CD8-positive, alpha-beta memory T cell (primary cell): ENCODE measurements at places on chromosomes 4 and X.

DNA sequence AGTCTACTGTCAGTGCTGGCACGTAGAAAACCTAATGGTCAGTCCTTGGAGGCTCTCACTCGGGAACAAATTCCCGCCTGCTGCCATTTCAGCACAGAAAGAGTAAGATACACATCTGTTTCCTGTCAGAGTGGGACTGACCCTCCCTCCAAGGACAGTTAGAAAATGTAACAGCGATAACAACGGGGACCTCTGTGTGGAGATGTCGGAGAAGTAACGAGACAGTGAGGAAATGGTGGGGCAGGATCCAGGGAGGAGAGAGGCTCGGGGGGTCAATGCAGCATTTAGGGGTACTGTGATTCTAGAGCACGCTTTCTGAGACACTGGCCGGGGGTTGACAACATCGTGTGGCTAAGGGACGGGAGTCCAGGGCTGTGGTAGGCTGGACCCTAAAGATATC is 36.0 kb upstream of the SORCS2 start:
- no peak for DNase-seq
- H3K4me3 ChIP-seq: no peak overlapping the region
- no peaks in the 10 kb centered on the region for H3K4me1 ChIP-seq
- no peaks in the 10 kb centered on the region for H3K27me3 ChIP-seq
- H3K36me3 ChIP-seq: no peaks in the 10 kb centered on the region

DNA sequence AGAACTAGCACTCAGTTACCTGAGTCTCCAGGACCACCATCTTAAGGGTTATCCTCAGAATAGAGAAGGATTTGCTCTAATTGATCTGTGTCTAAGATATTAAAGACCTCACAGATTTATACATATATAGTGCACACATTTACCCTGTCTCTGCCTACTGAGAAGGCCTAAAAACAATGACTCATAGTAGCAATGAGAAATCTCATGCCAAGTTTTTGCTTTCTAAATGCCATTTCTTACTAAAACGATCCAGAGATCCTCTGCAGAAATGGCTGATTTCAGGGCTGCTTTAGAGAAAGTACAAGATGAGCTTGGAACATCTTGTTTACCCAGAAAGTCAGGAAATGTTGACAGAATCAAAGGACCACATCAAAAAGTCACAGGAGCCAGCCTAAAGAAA is 79.1 kb upstream of the INPP4B start:
- no peak for DNase-seq
- no peaks in the 10 kb centered on the region for H3K36me3 ChIP-seq
- no peaks in the 10 kb centered on the region for H3K27me3 ChIP-seq
- no peak overlapping the region for H3K4me3 ChIP-seq
- no peak overlapping the region for H3K27ac ChIP-seq

GRCh38 chr4:151358266-151358665 is 32.9 kb upstream of the SH3D19 start:
- no peaks in the 10 kb centered on the region for H3K27me3 ChIP-seq
- H3K4me3 ChIP-seq: no peak overlapping the region
- no peaks in the 10 kb centered on the region for H3K36me3 ChIP-seq

- H3K4me3 ChIP-seq: no peak overlapping the region
- no peak overlapping the region for H3K27ac ChIP-seq
- no peaks in the 10 kb centered on the region for H3K27me3 ChIP-seq
- no peaks in the 10 kb centered on the region for H3K4me1 ChIP-seq
- DNase-seq: no peak
Observed at GRCh38 chrX:24928114-24928513, 87.7 kb downstream of the ARX start.

DNA sequence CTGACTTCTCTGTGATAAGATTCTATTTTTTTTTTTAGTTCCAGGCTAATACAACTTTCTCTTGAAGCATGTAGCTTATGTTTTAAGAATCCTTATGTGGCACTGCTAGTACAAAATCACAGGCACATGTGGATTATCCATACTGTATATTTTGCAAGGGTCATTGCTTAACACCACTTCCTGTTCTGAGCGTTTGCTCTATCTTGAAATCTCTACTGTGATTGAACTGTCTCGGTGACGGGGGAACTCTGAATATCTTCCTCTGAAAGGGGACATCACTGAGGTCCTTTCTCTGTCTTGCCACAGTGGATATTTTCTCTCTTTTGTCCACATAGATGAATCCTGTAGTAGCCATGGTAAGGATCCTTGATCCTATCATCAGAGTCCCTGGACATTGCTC is 2.1 kb upstream of the WFS1 start:
- no peaks in the 10 kb centered on the region for H3K27me3 ChIP-seq
- peaks cover 5% of the 10 kb centered on the region for H3K4me1 ChIP-seq
- no peak for DNase-seq
- H3K27ac ChIP-seq: no peak overlapping the region
- no peak overlapping the region for H3K4me3 ChIP-seq

GRCh38 chr4:57763070-57763469 is 652.9 kb upstream of the IGFBP7 start:
- DNase-seq: no peak
- no peak overlapping the region for H3K27ac ChIP-seq
- no peaks in the 10 kb centered on the region for H3K4me1 ChIP-seq
- H3K27me3 ChIP-seq: no peaks in the 10 kb centered on the region
- no peaks in the 10 kb centered on the region for H3K36me3 ChIP-seq

- no peak for DNase-seq
- no peaks in the 10 kb centered on the region for H3K36me3 ChIP-seq
- H3K27ac ChIP-seq: no peak overlapping the region
- no peaks in the 10 kb centered on the region for H3K27me3 ChIP-seq
Observed at GRCh38 chr4:125736057-125736456, 421.3 kb downstream of the FAT4 start.

GRCh38 chr4:128848461-128848860 is 39.0 kb downstream of the JADE1 start:
- H3K4me1 ChIP-seq: no peaks in the 10 kb centered on the region
- no peak overlapping the region for H3K27ac ChIP-seq
- no peak for DNase-seq
- no peak overlapping the region for H3K4me3 ChIP-seq

- H3K27ac ChIP-seq: no peak overlapping the region
- H3K27me3 ChIP-seq: no peaks in the 10 kb centered on the region
- no peaks in the 10 kb centered on the region for H3K36me3 ChIP-seq
Observed at GRCh38 chrX:14533867-14534266, 4.5 kb downstream of the GLRA2 start.

DNA sequence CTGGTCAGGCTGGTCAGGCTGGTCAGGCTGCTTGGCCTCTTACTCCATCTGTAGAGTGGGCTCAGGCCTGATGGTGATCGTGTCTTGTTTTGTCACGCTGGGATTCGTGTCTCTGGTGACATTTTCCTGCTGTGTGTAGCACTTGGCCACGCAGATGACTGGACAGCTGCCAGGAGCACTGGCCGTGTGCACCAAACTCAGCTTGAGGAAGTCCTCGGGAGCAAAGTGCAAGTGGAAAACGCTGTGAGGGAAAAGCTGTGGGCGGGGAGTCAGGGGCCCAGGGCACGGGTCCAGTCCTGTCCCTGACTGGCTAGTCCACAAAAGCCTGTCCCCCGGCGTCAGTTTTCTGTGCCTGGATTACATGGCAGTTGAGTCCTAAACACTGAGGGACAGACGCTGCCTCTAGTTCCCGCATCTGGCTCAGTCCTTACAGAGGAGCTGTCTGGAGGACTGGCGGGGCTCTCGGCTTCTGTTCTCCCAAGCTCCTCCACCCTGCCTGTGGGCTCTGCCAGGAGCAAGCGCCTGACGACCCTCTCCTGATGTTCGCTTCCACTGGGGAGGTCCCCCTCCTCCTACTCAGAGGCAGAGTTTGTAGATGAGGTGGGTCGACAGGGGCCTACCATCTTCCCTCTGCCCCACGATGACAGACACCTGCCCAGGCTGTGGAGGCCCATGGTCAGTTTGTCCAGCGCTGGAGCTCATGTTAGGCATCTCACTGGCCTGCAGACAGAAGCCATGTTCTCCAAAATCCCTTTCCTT is 35.9 kb upstream of the GRPEL1 start:
- H3K27ac ChIP-seq: no peak overlapping the region
- H3K4me1 ChIP-seq: peaks cover 18% of the 10 kb centered on the region
- peak overlapping the region; percentile 60 for H3K4me3 ChIP-seq
- no peaks in the 10 kb centered on the region for H3K36me3 ChIP-seq
- no peak for DNase-seq

DNA sequence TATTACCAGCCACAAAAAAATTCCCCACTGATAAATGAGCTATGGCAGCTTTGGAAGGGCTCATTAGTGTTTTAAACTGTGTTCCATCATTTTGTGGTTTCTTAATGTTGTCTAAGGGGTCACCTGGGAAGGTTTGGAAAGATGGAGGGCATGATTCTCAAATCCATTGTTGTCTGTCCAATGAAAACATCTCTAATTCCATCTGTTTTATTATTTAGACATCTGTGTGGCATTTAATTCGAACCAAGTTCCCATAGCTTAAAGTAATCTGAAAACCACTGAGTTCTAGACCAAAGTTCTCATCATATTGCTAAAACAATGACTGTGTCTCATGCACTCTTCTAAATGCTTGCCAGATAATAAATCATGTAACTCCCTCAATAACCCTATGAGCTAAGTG is 103.8 kb upstream of the PPP3CA start:
- H3K4me3 ChIP-seq: no peak overlapping the region
- no peak for DNase-seq
- no peaks in the 10 kb centered on the region for H3K27me3 ChIP-seq
- no peak overlapping the region for H3K27ac ChIP-seq
- no peaks in the 10 kb centered on the region for H3K4me1 ChIP-seq
- no peaks in the 10 kb centered on the region for H3K36me3 ChIP-seq

DNA sequence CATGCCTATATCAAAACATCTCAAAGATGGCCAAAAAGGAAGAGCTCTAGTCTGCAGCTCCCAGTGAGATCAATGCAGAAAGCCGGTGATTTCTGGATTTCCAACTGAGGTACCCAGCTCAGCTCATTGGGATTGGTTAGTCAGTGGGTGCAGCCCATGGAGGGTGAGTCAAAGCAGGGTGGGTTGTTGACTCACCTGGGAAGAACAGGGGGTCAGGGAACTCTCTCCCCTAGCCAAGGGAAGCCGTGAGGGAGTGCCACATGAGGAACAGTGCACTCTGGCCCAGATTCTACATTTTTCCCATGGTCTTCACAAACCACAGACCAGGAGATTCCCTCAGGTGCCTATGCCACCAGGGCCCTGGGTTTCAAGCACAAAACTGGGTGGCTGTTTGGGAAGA is 57.3 kb upstream of the FGF16 start:
- H3K27ac ChIP-seq: no peak overlapping the region
- no peaks in the 10 kb centered on the region for H3K27me3 ChIP-seq
- H3K36me3 ChIP-seq: no peaks in the 10 kb centered on the region
- H3K4me1 ChIP-seq: no peaks in the 10 kb centered on the region

GRCh38 chrX:36528661-36529060 is 479.5 kb upstream of the FAM47C start:
- no peak overlapping the region for H3K4me3 ChIP-seq
- no peaks in the 10 kb centered on the region for H3K4me1 ChIP-seq
- DNase-seq: no peak
- H3K27me3 ChIP-seq: no peaks in the 10 kb centered on the region
- no peaks in the 10 kb centered on the region for H3K36me3 ChIP-seq

DNA sequence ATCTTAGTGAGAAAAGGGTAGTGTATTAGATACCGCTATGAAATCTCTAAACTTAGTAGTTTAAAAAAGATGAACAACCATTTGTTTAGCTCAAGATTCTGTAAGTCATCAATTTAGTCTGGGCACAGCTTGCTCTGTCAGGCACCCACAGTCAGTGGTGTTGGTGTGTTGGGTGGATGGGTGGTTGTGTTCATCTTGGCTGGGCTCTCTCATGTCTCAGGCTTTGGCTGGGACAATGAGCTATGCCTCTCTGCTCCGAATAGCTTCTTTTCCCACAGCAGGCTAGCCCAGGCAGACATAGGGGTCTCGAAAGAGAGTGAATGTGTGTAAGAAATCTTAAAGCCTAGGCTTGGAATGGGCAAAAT is 127.0 kb upstream of the GATB start:
- no peak overlapping the region for H3K4me3 ChIP-seq
- no peaks in the 10 kb centered on the region for H3K36me3 ChIP-seq
- no peak for DNase-seq
- peaks cover 10% of the 10 kb centered on the region for H3K4me1 ChIP-seq
- no peaks in the 10 kb centered on the region for H3K27me3 ChIP-seq
- no peak overlapping the region for H3K27ac ChIP-seq

GRCh38 chrX:13159886-13160285 is 115.5 kb upstream of the FAM9C start:
- no peak overlapping the region for H3K27ac ChIP-seq
- no peak overlapping the region for H3K4me3 ChIP-seq
- H3K4me1 ChIP-seq: no peaks in the 10 kb centered on the region
- no peaks in the 10 kb centered on the region for H3K27me3 ChIP-seq
- H3K36me3 ChIP-seq: no peaks in the 10 kb centered on the region
- no peak for DNase-seq

DNA sequence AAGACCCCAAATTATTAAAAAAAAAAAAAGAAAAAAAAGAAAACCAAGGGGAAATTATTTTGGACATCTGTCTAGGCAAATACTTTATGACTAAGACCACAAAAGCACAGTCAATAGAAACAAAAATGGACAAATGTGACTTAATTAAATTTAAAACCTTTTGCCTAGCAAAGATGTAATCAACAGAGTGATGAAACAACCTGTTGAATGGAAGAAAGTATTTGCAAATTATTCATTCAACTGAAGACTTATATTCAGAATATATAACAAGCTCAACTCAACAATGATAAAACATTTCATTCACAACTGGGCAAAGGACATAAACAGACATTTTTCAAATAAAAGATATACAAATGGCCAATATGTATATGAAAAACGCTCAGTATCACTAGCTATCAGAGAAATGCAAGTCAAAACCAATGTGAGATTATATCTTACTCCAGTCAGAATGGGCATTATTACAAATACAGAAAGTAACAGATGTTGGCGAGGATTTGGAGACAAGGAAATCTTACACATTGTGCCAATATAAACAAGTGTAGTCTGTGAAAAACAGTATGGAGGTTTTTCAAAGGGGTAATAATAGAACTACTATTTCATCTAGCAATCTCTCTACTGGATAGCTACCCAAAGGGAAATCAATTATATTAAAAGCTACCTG is 67.1 kb downstream of the FAAH2 start:
- H3K36me3 ChIP-seq: no peaks in the 10 kb centered on the region
- H3K4me3 ChIP-seq: no peak overlapping the region
- no peak overlapping the region for H3K27ac ChIP-seq
- H3K4me1 ChIP-seq: no peaks in the 10 kb centered on the region

- H3K4me1 ChIP-seq: peaks cover 47% of the 10 kb centered on the region
- no peak overlapping the region for H3K27ac ChIP-seq
- H3K27me3 ChIP-seq: no peaks in the 10 kb centered on the region
- DNase-seq: no peak
- no peak overlapping the region for H3K4me3 ChIP-seq
Observed at GRCh38 chr4:102599455-102599854, 98.3 kb downstream of the NFKB1 start.

GRCh38 chr4:186932631-186933187 is 209.1 kb upstream of the FAT1 start:
- H3K4me1 ChIP-seq: no peaks in the 10 kb centered on the region
- no peaks in the 10 kb centered on the region for H3K36me3 ChIP-seq
- H3K4me3 ChIP-seq: no peak overlapping the region
- no peak overlapping the region for H3K27ac ChIP-seq
- DNase-seq: no peak
- H3K27me3 ChIP-seq: no peaks in the 10 kb centered on the region
